ENCODE measurements at places on chromosomes 12 and 14.

DNA sequence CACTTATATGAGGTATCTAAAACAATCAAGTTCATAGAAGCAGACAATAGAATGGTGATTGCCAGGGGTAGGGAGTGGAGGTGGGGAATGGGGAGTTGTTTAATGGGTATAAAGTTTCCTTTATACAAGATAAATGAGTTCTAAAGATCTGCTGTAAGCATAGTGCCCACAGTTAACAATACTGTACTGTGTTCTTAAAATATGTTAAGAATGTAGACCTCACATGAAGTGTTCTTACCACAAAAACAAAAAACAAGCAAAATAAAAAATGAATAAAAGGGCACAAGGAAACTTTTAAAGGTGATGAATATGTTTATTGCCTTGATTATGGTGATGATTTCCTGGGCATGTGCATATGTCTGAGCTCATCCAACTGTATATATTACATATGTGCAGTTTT is 211.8 kb downstream of the MSRB3 start:
- no peak for DNase-seq

- DNase-seq = no peak
Observed at GRCh38 chr12:6052940-6053329, 71.5 kb downstream of the VWF start.

- peak; percentile 6 for DNase-seq
Observed at GRCh38 chr14:54366736-54367735, 29.8 kb upstream of the CDKN3 start.

DNA sequence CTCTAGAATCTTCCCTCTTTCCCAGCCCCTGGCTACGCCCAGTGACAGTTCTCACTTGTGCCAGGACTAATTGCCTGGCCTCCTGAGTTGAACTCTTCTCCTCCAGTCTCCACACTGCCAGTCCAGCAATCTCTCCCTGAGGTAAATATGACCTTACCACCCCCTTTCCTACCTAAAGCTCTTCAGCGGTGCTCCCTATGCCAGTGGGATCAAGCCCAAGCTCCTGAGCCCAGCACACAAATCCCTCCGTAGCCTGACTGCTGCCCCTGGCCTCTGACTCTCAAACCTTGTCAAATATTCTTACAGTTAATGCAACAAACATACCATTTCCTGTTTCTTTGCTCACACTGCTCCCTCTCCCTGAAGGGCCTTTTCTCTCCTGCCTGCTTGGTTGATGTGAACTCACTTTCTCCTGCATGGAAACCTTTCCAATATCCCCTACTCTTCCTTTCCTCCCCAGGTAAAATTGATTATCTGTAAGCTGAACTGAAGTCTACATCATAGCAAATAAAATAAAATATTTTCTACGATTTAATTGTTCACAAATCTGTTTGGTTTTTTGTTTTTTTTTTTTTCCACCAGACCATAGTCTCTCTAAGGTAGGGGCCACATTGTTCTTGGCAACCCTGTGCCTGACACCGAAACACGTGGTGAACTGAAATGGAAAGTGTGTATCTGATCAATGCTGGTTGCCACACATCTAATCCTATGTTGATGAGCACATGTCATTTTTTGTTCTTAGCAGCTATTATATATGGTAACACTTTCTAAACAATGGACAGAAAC is 147.5 kb downstream of the SLC38A6 start:
- DNase-seq = no peak

DNA sequence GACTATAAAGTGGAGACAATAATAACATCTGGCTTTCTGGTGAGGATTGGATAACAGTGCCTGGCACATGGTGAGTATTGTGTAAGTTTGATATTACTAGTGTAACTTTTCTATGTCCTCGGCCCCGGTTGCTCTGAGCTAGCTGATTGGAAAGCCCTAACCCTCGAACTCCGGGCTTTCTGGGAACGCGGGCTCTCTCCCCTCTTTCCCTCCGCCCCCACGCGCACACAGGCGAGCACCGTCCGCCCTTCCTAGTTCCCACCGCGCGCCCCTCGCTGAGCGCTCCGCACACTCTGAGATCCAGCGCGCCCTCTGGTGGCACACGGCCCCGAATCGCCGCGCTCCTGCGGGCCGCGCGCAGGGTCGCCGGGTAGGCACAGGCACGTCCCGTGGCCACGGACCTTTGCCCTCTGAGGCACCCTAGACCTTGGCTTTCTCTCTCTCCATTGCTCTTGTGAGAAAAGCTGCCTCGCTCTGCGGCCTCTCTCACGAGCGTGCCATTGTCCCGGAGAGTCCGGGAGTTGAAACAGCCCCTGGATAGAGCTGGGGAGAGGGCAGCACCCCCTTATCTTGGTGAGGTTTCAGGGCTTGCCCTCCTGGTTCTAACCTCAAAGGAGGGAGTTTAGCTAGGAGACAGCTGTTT is 23.2 kb upstream of the ESRRB start:
- DNase-seq = peak; percentile 51

- no peak for DNase-seq
Observed at GRCh38 chr14:68535404-68536017, 257.4 kb downstream of the ZFP36L1 start.

- no peak for DNase-seq
Observed at GRCh38 chr14:70897464-70897863, 9.8 kb upstream of the PCNX1 start.

GRCh38 chr12:780750-781379 is 28.5 kb downstream of the WNK1 start:
- no peak for DNase-seq

GRCh38 chr12:58920961-58921861 is 907 bp upstream of the LRIG3 start:
- no peak for DNase-seq

DNA sequence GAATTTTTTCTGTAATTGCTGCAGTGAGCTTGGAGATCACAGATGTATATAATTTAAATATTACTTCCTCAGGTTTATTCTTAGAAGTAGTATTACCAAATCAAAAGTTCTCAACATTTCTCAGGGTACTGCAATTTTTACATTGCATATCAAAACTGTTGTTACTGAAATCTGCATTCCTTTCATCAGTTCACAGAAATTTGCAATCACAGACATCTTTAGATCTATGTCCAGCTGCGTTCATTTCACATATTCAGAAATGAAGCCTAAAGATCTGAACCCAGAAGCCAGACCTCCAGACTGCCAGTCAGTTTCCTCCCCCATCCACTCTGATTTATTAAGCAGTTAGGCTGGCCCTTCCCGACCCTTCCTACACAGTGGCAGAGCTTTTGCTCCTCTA is 18.2 kb upstream of the IFT81 start:
- DNase-seq = no peak

GRCh38 chr12:34597548-34598351 is 575.5 kb downstream of the ALG10 start:
- DNase-seq = no peak

GRCh38 chr12:116039081-116039480 is 238.4 kb downstream of the MED13L start:
- DNase-seq = no peak

DNA sequence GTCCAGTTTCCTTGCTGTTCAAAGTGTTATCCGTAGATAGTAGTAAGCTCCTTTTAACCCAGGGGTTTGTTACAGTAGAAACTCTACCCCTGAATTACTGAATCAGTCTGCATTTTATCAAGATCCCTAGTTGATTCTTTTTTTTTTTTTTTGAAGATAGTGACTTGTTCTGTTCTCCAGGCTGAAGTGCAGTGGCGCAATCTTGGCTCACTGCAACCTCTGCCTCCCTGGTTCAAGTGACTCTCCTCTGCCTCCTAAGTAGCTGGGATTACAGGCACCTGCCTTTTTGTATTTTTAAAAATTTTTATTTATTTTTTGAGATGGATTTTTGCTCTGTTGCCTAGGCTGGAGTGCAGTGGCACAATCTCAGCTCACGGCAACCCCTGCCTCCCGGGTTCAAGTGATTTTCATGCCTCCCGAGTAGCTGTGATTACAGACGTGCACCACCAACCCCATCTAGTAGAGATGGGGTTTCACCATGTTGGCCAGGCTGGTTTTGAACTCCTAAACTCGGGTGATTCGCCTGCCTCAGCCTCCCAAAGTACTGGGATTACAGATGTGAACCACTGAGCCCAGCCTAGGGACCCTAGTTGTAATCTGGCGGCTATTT is 10.5 kb downstream of the LARP4 start:
- DNase-seq = no peak

- DNase-seq = no peak
Observed at GRCh38 chr14:102255401-102256190, 49.4 kb downstream of the MOK start.

GRCh38 chr14:53634793-53635192 is 321.8 kb downstream of the BMP4 start:
- no peak for DNase-seq

- DNase-seq = no peak
Observed at GRCh38 chr12:126557659-126558058, 1492.4 kb downstream of the AACS start.

- DNase-seq = no peak
Observed at GRCh38 chr12:27576667-27577347, 52.8 kb downstream of the PPFIBP1 start.

DNA sequence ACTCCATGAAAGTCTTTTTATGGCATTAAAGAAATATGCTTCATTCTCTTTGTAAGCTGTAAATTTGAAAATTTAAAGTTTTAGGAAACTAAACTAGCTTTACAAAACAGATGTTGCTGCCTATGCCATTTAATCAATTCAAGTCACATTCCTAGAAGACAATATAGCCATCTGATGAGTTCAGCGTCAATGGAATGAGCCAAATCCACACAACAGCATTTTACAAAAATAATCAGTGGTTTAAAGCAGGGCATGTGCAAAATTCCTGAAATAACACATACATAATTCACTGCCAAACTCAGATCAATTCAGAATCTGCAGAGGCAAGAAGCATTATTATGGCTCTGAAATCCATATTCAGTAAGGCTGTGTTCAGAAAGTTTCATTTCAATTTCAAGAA is 75.6 kb downstream of the MED13L start:
- no peak for DNase-seq

DNA sequence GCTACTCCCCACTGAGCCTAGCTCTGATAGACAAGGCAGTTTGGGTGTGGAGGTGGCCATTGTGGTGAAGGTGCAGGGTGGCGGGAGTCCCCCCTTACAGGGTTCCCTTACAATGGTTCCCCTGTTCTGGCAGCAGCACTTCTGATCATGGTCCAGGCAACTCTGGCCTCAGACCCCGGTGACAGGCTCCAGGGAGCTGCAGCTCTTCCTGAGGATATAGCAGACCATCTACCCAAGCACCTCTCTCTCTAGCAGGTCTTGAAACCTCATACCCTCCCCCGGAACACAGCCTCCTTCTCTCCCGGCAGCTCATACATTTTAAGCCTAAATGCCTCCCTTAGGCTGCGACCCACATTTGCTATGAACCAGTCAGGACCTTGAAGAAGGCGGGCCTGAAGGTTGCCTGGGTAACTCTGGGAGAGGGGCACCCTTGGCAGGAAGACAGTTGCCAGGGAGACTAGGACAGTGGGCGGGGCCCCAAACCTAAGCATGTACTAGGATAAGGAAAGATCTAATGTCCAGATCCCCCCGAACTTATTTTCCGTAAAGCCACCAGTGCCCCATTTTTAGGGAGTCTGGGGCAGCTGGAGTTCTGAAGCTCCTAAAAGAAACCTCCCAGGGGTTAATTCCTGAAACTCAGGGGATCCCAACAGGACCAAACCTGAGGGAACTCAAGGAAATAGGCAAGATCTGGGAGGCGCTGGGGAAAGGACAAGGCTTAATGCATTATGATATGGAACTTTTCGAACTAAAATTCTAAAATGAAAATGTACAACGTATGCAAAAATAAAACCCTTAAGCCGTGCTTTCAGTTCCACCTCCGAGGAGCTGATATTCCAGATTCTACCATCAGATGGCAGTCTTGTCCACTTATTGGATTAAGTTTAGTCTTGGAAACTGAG is 4.5 kb upstream of the GDF11 start:
- DNase-seq = peak; percentile 70

- no peak for DNase-seq
Observed at GRCh38 chr12:38417101-38417500, 100.5 kb downstream of the ALG10B start.

- peak; percentile 58 for DNase-seq
Observed at GRCh38 chr12:57741844-57742738, 2.7 kb upstream of the TSPAN31 start.

DNA sequence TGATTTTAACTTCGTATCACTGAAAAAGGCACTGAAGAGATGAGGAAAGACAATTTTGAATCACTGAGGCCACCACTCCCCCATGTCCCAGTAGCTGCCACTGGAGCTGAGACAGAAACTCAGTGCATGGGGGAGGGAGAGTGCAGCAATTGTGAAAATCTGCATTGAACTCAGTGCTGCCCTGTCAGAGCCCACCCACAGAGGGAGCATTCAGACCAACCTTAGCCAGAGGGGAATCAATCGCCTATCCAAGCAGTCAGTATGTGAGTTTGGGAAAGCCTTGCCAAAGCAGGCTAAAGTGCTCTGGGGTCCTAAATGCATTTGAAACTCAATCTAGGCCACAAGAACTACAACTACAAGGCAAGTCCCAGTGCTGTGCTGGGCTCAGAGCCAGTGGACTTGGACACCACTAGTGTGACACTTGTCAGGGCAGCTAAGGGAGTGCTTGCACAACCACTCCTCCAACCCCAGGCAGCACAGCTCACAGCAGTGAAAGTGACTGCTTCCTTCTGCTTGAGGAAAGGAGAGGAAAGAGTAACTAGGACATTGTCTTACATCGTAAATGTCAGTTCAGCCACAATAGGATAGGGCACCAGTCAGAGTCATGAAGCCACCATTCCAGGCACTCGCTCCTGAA is 13.3 kb downstream of the RNASE3 start:
- DNase-seq = no peak

DNA sequence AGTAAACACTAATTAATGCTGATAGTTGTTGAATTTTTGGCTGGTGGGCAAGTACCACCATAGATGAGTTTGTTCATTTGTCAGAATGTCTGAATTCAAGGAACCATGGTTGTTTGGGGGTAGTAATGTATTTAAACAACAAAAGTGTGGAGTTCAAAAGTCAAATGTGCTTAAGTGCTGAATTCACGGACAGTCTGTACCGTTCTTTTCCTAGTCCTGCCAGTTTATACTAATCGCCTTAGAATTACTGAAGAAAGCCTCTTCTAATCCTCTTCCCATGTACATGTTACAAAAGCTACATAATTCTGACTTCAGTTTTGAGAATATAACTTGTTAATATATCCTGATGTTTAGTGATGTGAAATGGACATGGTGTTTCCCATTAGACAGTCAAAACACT is 2.7 kb downstream of the NAA25 start:
- no peak for DNase-seq

DNA sequence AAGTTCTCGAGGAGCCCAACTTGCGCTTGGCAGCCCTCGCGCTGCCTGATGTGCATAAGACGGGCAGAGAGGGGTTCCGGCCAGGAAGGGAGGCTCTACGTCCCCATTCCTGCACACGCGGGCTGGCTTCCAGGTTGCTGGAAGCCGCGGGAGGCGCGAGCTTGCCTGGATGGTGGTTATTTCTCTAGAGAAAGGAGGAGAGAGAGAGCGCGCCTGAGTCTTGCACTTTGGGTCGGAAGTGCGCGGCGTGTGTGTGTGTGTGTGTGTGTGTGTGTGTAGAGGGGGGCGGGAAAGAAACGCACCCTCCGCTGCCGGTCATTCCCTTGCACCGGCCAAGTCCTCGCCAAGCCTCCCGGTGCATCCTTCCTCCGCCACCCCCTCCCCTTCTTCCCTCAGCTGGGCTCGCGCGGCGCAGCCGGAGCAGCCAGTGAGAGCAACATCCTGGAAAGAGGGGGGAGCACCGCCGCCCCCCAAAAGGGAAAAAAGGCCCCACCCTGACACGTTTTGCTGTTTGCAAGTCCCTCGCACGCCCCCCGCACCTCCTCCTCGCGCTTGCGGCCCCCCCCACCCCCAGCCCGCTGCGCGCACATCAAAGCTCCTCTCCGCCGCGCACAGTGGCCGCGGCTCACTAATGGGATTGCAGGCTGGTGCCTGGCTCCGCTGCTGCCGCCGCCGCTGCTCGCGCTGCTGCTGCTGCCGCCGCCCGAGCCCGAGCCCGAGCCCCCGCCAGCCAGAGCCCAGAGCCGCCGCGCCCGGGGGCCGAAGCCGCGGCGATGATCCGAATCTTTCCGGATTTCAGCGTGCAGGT is 4.4 kb upstream of the NPAS3 start:
- no peak for DNase-seq

Data from activated CD4-positive, alpha-beta T cell treated with anti-CD3 and anti-CD28 coated beads for 24 hours (primary cell).